ENCODE measurements at places on chromosomes 13 and 19. TPM values are rescaled to one million over a fixed set of nuclear protein-coding genes. Genes with fewer than 3 reads are reported as not detected.

GRCh38 chr13:36342715-36343114, 3.5 kb downstream of the SPART start:
- DNase-seq: no peak

- DNase-seq: no peak
Observed at GRCh38 chr19:37936166-37936565, 29.2 kb downstream of the SIPA1L3 start.

DNA sequence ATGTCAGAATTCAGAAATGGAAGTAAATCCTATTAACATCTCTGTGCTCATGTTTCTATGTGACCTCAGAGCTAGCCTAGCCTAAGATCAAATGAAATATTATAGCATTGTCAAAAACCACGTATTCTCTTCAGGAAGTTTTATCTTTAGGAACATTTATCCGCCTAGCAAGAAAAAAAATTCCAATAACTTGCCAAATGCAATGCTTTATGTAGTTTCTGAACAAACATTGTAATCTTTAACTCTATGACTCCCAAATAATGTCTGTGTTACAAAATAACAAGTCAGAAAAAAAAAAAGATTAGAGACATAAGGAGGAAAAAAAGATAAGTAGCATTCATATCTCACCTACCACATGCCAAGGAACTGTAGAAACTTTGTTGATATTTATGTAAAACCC, 18.4 kb upstream of the IPO5 start:
- no peak for DNase-seq

DNA sequence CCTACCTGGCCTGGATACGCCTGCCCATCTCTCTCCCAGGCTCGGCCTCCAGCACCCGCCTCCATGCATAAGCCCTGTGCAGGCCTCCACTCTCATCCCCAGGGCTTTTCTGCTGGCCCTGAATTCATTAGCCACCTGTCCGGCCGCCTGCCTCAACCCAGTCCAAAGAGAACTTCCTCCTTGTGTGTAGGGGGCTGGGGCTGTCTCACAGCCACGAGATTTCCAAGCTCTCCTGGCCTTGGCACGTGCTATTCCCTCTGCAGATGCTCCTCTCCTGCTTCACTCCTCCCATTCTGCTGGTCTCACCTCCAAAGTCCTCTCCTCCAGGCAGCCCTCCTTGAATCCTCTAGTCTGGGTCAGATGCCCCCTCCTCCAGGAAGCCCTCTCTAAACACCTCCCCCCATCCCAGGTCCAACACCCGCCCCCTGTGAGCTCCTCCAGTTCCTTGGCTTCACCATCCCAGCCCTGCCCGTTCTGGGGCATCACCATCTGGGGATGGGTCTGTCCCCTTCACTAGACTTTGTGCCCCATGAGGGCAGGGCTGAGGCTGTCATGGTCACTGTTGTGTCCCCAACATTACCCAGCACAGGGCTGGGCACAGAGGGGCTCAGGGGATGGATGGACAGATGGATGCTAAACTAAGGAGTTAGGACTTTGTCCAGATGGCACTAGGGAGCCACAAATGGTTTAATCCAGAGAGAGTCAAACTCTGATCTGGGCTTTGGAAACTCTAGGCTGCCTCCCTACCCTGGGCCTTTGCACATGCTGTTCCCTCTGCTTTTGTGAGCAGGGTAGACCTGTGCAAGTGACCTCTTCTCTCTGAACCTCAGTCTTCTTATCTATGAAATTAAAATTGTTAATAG, 14.8 kb downstream of the MEIS3 start:
- DNase-seq: no peak

DNA sequence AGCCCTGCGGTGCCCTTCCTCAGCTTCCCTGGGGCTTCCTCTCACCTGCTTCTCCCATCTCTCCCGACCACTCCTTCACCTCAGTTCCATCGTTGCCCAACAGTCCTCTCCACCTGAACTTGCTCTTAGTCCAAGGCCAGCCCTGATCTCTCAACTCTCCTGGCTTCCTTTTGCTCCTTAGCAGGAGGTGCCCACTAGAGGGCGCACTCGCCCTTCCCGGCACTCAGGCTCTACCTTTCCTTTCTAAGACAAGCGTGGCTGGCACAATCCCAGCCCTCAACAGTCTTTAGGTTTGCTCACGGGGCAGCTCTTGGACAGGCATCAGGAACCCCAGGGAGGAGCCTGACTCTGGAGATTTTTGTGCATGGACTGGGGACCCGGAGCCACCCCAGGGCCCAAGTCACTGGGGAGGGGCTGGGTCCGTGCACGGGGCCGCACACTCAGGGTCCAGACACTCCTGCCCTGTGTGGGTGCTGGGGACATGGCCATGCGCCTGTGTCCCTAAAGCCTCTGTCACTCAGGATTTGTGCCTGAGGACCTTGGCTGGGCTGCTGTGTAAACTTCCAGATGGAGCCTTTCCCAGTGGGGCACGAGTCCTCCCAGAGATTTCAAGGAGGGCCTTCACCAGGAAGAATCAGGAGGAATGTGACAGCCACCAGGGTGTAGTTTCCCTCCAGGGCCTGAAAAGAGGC, 12.1 kb upstream of the CEACAM8 start:
- peak; percentile 83 for DNase-seq

DNA sequence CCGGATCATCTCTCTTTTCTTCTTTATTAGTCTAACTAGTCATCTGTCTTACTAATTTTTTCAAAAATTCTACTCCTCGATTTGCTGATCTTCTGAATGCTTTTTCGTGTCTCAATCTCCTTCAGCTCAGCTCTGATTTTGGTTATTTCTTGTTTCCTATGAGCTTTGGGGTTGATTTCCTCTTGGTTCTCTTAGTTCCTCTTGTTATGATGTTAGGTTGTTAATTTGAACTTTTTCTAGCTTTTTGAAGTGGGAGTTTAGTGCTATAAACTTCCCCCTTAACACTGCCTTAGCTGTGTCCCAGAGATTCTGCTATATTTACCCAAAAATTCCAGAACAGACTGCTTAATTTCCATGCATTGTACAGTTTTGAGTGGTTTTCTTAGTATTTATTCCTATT, 3.4 kb downstream of the FCAR start:
- no peak for DNase-seq

GRCh38 chr13:59493436-59493965, 670.2 kb downstream of the DIAPH3 start:
- DNase-seq: no peak

GRCh38 chr13:20798027-20798426, 24.3 kb upstream of the EEF1AKMT1 start:
- DNase-seq: no peak

- DNase-seq: peak; percentile 90
Observed at GRCh38 chr13:43307921-43308433, 284.6 kb downstream of the DNAJC15 start.

- no peak for DNase-seq
Observed at GRCh38 chr13:33727297-33728083, 90.5 kb upstream of the RFC3 start.

DNA sequence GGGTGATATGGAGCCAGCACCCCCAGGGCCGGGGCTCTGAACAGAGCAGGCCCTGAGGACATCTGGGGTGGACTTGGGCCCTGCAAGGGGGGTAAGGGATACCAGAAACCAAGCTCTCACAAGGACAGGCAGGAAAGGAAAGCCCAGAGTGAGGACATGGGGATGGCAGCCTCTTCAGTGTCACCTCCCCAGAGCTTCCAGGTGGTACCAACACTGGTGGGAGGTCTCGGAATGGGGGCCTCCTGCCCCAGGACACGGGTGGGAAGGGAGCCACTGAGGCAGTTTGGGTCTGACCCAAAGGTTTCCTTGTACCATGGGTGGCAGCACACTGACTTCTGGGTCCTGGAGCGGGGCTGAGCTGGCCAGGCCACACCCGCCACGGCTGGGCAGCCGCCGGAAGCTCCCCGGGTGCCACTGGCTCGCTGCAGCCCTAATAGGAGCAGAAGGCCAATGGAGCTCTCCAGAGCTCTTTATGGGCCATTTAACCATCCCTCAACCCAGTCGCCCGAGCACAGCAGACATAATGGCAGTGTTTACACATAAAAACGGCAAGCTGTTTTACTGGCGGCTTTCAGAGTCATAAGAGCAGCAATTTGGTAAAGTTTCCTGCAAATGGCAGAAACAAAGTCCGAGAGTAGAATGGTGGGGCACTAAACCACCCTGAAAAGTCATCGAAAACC, 59.3 kb downstream of the PEPD start:
- peak; percentile 37 for DNase-seq

GRCh38 chr13:68745502-68745901, 1362.1 kb upstream of the ATXN8OS start:
- no peak for DNase-seq

DNA sequence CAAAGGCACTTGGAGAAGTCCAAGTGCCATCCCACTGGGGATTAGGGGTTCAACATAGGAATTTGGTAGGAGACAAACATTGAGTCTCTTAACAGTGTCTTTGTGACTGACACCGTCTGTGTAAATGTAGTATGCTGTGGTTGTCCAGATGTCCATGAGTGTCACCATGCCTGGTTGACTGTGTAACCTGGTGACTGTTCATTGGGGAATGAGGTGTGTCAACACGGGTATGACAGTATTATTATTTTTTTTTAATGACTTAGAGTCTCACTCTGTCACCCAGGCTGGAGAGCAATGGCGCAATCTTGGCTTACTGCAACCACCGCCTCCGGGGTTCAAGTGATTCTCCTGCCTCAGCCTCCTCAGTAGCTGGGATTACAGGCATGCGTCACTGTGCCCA, 16.2 kb downstream of the PKN1 start:
- DNase-seq: no peak

DNA sequence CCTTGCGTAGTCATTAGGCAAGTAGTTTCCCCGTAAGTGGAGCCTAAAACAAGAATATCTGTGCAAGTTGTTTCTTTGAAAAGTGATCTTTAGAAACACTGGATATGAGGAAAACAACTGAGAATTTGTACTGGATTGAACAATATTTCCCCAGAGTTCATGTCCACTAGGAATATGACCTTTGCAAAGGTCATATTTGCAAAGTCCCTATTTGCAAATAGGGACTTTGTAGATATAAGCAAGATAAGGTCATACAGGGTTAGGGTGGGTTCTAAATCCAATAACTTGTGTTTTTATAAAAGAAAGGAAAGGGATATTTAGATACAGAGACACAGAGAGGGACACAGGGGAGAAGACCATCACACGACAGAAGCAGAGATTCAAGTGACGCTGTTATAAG, 489.2 kb upstream of the ATXN8OS start:
- DNase-seq: no peak

- peak; percentile 75 for DNase-seq
Observed at GRCh38 chr19:14375582-14376291, 5.5 kb upstream of the ADGRE5 start.

- no peak for DNase-seq
Observed at GRCh38 chr13:113506025-113506685, 15.6 kb upstream of the DCUN1D2 start.

DNA sequence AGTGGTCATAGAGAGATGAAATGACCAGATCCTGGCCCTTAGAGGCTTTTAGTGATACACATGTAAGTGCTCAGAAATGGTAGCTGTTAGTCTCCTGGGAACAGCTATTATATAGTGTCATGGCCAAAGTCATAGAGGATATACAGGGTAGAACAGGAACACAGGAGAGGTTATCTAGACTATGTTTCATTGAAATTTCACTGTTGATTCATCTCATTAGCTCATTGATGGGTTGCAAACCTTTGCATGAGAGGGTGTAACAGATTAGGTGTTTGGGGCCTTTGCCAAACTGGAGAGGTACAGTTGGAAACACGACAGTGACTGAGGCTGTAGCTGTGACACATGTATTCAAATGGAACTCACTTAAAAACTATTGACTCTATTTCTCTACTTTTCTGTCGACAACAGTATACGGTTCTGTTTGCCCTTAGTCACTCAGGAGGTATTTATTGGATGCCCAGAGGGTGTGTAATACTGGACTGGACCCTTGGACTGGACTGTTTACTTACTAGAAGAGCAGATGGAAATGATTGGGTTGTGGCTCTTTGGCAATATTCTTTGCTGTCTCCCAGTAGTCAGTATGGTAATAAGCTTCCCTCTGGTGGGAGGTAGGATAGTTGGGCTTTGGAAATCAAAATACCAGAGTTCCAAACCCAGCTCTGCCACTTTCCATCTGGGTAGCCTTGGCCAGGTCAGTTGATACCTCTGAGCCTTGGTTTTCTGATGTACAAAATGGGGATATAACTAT, 29.8 kb downstream of the ARHGAP35 start:
- DNase-seq: no peak

DNA sequence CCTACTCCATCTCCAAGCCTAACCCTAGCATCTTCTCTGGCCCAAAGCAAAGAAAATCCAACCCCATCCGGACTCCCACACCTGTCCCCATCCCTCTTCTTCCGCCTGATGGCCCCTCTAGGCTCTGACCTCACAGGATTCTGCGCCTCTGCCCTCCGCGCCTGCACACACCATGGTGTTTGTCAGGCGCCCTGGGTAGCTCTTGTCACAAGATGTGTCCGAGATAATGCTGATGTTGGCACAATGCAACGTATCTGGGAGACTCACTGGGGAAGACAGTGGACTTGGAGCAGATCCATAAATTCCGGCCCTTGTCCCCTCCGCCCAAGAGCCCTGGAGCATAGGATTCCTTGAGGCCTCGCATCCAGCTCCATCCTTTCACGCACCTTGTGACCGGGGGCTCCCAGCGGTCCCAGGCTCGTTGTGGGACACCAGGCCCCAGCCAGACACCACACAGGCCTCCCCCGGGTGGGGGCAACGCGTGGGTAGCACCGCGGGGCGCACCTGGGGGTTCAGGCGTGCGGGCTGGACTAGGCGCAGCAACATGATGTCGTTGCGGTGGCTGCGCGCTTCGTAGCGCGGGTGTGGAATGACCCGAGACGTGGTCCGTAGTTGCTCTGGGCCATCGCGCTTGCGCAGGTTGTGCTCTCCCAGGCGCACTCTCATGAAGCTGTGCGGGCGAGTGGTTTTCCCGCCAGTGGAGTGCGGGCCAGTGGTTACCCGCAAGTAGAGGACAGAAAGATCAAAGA, 3.1 kb upstream of the KLK1 start:
- no peak for DNase-seq

DNA sequence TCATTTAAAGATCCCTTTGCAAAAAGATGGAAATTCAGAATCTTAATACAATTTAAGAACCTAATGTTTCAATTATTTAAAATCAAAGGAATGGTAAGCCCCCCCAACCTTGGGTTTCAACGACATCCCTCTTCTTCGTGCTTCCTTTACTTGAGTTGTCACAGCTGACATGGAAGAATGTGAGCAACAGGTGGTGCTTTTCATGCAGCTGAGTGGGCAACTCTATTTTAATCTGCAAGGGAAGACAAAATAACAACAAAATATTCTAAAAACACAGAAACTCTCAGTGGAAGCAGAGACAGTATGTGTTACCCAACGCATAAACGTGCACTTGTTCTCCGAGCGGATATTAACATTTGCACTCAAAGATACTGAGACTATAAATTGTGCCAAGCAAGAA, 92.3 kb downstream of the DOCK9 start:
- DNase-seq: no peak

- DNase-seq: no peak
Observed at GRCh38 chr19:2790194-2790556, 4.9 kb downstream of the THOP1 start.

MYH14 gene
- 99.3 TPM for total RNA-seq

PSMC4 gene
- 73.6 TPM for total RNA-seq

U2AF1L4 gene
- 19.5 TPM for total RNA-seq

TMEM147 gene
- total RNA-seq: 84.6 TPM

TMEM86B gene
- 1.6 TPM for total RNA-seq

TEX101 gene
- not detected for total RNA-seq

LRRC8E gene
- 2.5 TPM for total RNA-seq
